ENCODE measurements at places on chromosomes 5 and 9.

- DNase-seq = no peak
These were observed 79.4 kb downstream of the AMBP start for GRCh38 chr9:113998525-113999255.

DNA sequence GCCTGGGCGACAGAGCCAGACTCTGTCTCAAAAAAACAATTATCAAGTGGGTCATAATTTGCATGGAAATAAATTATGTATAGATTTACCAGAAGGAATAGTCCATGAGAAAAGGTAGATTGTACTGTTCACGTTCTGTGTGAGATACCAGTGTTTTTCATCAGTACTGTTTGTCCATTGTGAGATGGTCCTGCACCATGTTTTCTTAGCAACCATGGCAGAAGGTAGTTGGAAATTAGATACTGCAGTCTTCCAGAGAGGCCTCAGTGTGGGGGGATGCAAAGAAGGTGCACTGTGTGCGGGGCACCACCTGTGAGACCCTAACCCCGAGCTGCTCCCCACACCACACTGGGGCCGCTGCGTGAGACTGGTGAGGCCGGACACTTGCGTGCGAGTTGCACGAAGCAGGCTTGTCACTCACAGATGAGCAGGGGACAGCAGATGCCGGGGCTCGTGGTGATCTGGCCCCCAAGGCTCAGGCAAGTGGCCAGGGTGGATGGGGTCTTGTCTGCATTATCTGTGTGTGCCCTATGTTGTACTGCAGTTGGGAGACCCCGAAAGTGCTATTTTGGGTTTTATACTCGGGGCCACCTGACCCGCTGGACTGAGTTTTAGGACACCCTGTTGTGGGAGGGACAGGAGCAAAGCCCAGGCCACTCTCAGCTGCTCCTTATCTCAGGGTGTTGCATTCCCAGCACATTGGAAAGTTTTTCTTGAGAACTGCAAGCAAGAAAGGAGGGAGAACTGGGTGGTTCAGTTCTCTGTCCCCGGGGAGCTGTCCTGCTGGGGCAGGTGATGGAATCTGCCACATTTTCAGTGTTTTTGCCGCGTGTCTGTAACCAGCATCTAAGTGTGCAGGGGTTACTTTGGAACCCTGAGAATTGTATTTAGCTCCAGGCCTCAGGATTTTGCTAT, 61.9 kb downstream of the EHMT1 start:
- DNase-seq = no peak

GRCh38 chr5:14757850-14758249, 93.3 kb downstream of the OTULIN start:
- DNase-seq = no peak

DNA sequence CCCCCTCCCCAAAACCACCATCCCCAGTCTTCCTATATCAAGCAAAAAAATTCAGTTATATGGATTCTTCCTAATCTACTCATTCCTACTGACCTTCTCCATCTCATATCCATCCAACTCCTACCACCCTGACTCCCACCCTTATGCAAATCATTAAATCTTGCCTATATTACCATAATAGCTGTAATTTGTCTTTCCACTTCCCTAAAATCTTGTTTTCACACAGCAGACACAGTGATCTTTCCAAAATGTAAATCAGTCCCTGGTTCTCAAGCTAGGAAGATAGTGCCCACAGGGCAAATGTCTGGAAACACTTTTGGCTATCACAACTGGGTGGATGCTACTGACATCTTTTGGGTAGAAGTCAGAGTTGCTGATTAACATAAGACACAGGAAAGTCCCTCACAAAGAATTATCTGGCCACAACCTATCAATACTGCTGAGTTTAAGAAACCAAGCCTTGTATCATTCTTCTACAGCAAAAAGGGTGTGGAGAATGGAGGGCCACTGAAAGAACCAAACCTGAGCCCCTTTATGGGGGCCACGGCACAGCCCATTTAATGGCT, 1.4 kb downstream of the SRA1 start:
- no peak for DNase-seq

- no peak for DNase-seq
These were observed 9.6 kb downstream of the DAB2 start for GRCh38 chr5:39415201-39415600.

DNA sequence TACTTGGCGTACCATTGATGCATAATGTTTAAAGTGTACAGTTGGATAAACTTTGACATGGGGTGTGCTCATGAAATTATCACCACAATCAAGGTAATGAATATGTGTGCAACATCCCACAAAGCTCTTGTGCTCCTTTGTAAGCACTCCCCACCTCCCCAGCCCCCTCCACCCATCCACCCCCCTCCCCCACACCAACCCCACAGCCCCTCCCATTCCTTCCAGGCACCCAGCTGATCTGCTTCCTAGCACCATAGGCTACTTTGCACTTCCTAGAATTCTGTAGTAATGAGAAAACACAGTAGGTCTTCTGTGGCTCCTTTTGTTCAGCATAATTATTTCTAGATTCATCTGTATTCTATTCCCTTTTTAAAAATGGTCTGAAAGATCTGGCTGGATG, 24.5 kb downstream of the FGD3 start:
- DNase-seq = no peak

DNA sequence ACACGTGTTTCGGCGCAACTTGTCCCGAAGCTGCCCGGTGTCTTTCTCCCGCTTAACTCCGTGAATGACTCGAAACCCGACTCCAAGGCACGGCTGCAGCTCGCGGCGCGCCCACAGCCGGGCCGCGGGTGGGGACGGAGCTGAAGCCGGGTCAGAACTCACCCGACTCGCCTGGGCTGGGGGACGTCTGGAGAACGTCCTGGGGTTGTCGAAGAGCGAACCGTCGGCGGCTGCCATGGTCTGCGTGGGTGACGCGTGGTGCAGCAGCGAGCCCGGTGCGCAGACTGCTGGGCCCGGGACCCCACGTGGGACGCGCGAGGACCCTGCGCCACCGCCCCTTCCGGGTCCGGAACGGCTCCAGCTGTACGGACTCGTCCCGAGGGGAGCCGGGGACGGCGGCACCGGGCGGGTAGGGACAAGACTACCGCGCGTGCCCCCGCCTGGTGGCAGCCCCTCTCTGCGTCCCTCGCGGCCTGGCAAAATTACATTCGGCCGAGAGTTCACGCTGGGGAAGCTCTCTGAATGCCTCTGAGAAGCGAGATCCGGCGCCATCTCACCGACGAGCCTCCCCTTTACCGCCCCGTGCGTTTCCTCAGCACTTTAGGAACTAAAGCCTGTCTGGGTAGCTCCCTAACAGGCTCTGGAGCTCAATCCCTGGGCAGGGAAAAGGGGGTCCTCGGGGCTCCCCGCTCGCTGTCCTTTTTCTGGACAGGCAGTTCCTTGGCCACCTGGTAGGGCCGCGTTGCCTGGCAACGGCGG, at the start of gene DDX31:
Gene DDX31 (minus strand): TSS at position 286 of the 759 bp plus-strand sequence. CDS start 49 bp downstream, at position 237.
- DNase-seq = peak; percentile 89

GRCh38 chr9:137493364-137494103, 34.4 kb upstream of the NSMF start:
- DNase-seq = no peak

GRCh38 chr9:131809941-131810344, 70.1 kb upstream of the RAPGEF1 start:
- DNase-seq = no peak

DNA sequence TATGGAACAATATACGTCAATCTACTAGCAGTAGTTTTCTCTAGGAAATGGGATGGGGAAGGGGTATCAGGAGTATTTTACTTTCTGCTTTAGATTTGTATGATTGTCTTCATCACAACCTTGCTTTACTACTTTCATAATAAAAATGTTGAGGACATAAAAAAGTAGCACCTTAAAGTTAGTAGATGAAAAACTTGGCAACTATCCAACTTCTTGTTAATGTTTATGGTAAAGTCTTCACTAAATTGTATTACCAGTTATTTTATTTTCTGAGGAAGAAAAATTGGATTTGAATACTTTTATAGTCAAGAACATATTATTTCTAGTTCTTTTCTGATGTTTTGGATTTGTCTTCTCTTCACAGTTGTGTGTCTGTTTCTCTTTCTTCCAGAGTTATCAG, 372.1 kb downstream of the ARRDC3 start:
- no peak for DNase-seq

DNA sequence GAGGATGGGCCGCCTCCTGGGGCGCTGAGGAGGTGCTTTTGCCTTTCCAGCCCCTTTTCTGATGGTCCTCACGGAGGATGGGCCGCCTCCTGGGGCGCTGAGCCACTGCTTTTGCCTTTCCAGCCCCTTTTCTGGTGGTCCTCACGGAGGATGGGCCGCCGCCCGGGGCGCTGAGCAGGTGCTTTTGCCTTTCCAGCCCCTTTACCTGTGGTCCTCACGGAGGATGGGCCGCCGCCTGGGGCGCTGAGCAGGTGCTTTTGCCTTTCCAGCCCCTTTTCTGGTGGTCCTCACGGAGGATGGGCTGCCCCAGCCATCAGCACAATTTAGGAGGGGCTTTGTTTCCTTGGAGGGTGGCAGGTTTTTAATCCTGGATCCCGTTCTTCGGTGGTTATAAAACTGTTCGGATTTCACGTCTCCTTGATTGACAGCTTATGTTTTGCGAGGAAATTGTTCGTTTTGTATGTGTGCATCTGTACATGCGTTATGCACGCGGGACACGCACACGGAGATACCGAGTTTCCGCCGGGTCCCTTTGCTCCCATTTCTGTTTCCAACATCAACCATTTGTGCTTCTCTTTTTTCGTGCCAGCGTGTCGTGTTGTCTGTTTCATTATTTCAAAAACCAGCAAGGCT, 34.7 kb upstream of the SLC9A3 start:
- no peak for DNase-seq

- no peak for DNase-seq
These were observed 135.2 kb downstream of the PCSK1 start for GRCh38 chr5:96297867-96298266.

- no peak for DNase-seq
These were observed 88.5 kb downstream of the SUSD1 start for GRCh38 chr9:112086627-112087026.

DNA sequence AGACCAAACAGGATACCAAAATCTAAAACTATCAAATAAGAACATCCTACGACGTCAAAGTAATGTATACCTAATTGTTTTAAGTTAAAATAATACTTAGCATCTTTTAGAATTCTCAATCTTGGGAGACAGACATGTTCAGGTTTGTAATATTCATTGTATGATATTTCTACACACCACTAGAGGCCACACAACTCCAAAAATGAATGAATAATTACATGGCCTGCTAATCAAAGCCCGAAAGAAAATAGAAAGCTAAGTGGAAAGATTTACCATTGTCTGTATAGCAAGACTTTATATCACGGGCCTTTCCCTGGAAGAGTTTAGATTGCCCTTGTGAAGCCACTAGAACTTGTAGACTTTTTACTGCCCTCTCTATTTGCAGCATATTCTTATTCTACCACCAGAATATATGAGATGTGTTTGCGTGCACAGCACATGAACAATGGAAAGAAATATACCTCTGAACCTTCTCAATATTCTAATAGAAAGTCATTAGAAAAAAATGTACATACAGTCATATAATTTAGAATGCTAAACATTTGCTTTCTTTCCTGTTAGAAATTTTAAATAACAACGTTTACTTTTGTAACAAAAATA, 380.1 kb upstream of the NUDT12 start:
- DNase-seq = no peak

- DNase-seq = no peak
These were observed 35.1 kb upstream of the CCDC152 start for GRCh38 chr5:42721484-42721883.

DNA sequence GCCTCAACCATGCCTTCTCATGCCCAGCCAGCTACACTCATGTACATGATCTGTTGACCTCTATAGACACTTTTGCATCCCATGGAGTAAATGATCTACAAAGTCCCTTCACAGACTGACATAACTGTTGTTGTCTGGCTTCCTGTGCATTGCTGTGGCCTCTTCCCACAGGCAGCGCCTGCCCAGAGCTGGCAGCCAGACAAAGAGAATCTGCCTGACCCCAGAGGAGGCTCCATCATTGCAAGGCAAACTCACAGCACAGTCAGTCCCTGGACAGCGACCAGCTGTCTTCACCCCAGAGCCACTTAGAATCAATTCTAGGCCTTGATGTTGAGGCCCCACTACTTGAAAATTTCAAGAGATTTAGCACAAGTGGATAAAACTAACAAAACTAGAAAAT, 65.5 kb downstream of the INSYN2B start:
- no peak for DNase-seq

- no peak for DNase-seq
These were observed 151.6 kb downstream of the FOCAD start for GRCh38 chr9:20835377-20836286.

- DNase-seq = no peak
These were observed 387.6 kb downstream of the ELAVL2 start for GRCh38 chr9:23438299-23438907.

DNA sequence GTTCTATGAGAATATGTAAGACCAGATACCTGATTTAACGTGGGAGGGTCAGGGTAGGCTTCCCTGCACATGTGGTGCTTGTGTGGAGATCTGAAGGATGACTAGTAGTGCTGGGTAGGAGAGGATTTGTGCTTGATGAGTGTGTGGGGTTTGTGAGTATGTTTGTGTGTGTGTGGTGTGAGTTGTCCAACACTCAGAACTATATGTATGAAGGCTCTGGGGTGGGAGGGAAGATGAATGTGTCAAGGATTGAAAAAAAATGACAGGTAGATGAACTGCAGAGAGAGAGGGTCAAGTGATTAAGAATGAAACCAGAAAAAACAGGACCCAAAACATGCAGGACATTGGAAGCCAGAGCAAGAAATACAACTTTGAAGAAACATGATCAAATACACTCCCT, 154.6 kb upstream of the NR3C1 start:
- no peak for DNase-seq

DNA sequence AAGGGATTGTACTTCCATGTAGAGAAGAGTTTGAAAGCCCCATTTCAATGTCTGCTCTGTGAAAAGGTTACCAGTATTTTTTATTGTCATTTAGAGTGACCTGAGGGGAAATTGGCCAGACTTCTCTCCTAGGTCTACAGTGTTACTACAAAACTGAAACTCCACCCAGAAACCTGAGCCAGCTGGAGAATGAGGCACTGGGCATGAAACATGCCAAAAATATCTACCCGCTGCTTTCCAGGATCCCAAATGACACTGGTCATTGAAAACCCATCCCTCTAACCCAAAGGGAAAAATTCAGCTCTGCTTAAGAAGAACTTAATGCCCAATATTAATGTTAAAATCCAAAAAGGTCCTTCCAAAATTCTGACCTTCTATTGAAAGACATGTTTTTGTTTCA, 99.2 kb upstream of the TRIM32 start:
- no peak for DNase-seq

- no peak for DNase-seq
These were observed 57.6 kb downstream of the OTULIN start for GRCh38 chr5:14721990-14722656.

- no peak for DNase-seq
These were observed 38.1 kb downstream of the RNF145 start for GRCh38 chr5:159171274-159171673.

GRCh38 chr9:121185178-121185745, 16.4 kb downstream of the RAB14 start:
- no peak for DNase-seq

Measured in GM19239 (cell line).